ENCODE measurements at places on chromosomes 7 and 10.
A peak's percentile ranks its signal among the peaks of the same experiment; 100 is the strongest.

- no peak for DNase-seq
Observed at GRCh38 chr10:94777886-94778458, 15.5 kb downstream of the CYP2C19 start.

- DNase-seq: no peak
Observed at GRCh38 chr7:41921453-41921981, 218.6 kb upstream of the INHBA start.

- DNase-seq: no peak
Observed at GRCh38 chr10:72682638-72683037, 9.3 kb upstream of the MCU start.

DNA sequence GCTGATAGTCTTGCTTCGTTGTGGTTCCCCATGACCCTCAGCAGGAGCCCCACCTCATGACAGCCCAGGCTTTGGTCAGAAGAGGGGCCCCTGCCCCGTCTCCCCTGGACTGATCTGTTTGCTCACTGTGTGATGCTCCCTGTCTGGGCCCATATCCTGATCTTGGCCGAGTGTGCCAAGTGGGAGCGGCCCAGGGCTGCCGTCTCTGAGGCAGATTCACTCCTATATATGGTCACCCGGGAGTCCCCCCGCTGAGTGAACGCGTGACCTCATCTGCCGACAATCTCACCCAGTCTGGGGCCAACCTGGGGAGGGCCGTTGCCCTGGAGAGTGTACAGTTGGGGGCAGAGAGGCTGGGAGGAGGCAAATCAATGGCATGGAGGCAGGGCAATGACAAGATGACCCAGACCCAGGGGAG lies 34.5 kb downstream of the PPIF start:
- DNase-seq: peak; percentile 83

DNA sequence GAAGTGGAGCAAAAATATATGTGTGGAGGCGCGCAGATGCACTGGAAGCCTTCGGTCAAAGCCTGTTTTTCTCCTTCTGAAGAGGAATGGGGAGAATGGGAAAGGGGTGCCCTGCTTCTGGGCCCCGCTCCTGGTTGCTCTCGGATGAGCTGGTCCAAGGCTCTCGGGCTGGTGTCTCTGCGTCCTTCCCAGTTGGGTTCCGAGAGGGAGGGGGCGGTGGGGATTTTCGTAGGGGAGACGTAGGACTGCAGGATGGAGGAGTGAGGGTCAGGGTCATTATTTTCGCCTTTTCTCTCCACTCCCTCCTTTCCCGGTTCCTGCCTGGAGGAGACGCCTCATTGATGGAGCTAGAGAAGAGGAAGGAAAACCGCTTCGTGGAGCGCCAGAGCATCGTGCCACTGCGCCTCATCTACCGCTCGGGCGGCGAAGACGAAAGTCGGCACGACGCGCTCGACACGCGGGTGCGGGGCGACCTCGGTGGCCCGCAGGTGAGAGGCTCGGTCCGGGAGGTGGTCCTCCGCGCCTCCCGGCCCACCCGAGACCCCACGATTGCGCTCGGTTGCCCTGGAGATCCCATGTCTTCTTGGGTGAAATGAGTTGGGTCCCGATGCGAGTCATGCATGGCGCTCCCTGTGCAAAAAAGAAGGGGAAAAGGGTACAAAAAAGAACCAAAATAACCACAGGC lies 790 bp downstream of the ADAM22 start:
- peak; percentile 67 for DNase-seq

- no peak for DNase-seq
Observed at GRCh38 chr7:139426258-139427028, 57.0 kb downstream of the KLRG2 start.

- DNase-seq: peak; percentile 10
Observed at GRCh38 chr7:157306846-157307838, 29.7 kb upstream of the DNAJB6 start.

GRCh38 chr10:14153570-14154055 lies 177.1 kb downstream of the FRMD4A start:
- peak; percentile 43 for DNase-seq

Data from NCI-H146 (cell line).